ENCODE measurements at places on chromosomes 11 and 22. TPM values are rescaled to one million over a fixed set of nuclear protein-coding genes. Genes with fewer than 3 reads are reported as not detected.

MPEG1 gene
- total RNA-seq, result 45.6 TPM

MCHR1 gene
- total RNA-seq, result 0.21 TPM

MRGPRF gene
- total RNA-seq, result 12.8 TPM

GRCh38 chr11:77090373-77091111, 12.1 kb upstream of the OMP start:
- peaks cover 5% of the 10 kb centered on the region for H3K36me3 ChIP-seq
- H3K27ac ChIP-seq, result no peak overlapping the region
- H3K27me3 ChIP-seq, result no peaks in the 10 kb centered on the region
- no peak overlapping the region for H3K4me3 ChIP-seq
- no peak for DNase-seq

DNA sequence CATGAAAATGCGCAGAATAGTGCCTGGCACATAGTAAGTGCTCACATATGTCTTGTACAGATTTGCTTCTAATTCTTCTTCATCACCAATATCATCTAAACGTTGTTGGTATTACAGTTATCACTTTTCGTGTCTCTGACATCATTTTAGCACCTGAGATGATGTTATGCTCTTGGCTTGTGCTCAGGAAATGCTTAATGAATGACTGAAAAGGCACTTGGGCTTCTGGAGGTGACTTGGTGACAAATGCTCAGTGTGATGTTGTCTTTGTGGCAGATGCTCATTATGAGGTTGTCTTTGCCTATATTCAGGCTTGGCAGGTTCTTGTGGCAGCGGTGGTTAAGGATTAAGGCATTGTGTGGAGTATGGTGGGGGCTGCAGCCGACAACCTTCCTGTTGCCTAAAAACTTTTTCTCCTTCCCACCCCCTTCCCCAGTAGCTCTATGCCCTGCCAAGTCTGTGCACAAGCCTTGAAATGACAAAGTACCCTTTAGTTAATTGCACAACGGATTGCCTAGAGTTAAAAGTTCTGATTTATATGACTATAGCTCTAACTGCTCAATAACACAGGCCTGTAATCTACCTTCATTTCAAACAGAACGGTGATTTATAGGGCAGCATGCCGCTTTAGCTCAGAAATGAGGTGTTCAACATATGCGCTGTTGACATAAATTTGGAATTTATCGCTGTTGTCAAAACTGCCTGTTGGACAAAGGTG, 82.5 kb downstream of the ZBTB16 start:
- no peaks in the 10 kb centered on the region for H3K36me3 ChIP-seq
- H3K27me3 ChIP-seq, result no peaks in the 10 kb centered on the region
- DNase-seq, result no peak
- peaks cover 26% of the 10 kb centered on the region for H3K4me1 ChIP-seq

GRCh38 chr11:9895006-9895405, 231.1 kb downstream of the SWAP70 start:
- peaks cover 9% of the 10 kb centered on the region for H3K36me3 ChIP-seq
- DNase-seq, result no peak
- H3K27ac ChIP-seq, result no peak overlapping the region

- no peak overlapping the region for H3K4me3 ChIP-seq
- no peaks in the 10 kb centered on the region for H3K36me3 ChIP-seq
- DNase-seq, result no peak
- no peaks in the 10 kb centered on the region for H3K4me1 ChIP-seq
- no peaks in the 10 kb centered on the region for H3K27me3 ChIP-seq
- H3K27ac ChIP-seq, result no peak overlapping the region
Observed at GRCh38 chr11:92251980-92252379, 27.4 kb downstream of the FAT3 start.

GRCh38 chr11:120513436-120514315, 2.1 kb downstream of the GRIK4 start:
- no peaks in the 10 kb centered on the region for H3K4me1 ChIP-seq
- no peaks in the 10 kb centered on the region for H3K36me3 ChIP-seq
- peak; percentile 3 for DNase-seq
- no peaks in the 10 kb centered on the region for H3K27me3 ChIP-seq
- H3K4me3 ChIP-seq, result no peak overlapping the region

- H3K4me3 ChIP-seq, result no peak overlapping the region
- H3K27ac ChIP-seq, result peak overlapping the region; percentile 91
- no peaks in the 10 kb centered on the region for H3K27me3 ChIP-seq
- H3K4me1 ChIP-seq, result peaks cover 16% of the 10 kb centered on the region
- peak; percentile 34 for DNase-seq
Observed at GRCh38 chr11:47514825-47515647, 37.9 kb downstream of the CELF1 start.

- no peak overlapping the region for H3K4me3 ChIP-seq
- no peak for DNase-seq
- no peaks in the 10 kb centered on the region for H3K36me3 ChIP-seq
- no peak overlapping the region for H3K27ac ChIP-seq
- H3K27me3 ChIP-seq, result no peaks in the 10 kb centered on the region
Observed at GRCh38 chr22:22944268-22944985, 56.8 kb downstream of the IGLL5 start.

DNA sequence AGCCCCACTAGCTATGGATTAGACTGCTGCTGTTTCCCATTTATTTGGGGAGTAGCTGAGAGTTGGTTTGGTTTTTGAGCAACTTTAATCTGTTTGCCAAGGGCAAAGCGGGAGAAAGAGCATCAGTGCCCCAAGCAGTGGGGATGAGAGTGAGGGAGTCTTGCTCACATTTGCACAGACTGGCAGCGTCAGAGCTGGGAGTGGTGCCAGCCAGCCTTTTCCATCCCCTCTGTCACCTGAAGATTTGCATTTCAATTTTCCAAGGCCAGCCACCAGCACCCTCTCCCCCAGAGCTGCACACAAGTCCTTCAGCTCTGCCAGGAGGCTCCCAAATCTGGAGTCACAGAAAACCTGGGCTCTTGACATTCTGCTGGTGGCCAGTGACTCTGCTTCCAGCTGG, 21.0 kb upstream of the UVRAG start:
- H3K4me1 ChIP-seq, result no peaks in the 10 kb centered on the region
- H3K27ac ChIP-seq, result no peak overlapping the region
- no peaks in the 10 kb centered on the region for H3K36me3 ChIP-seq
- H3K4me3 ChIP-seq, result no peak overlapping the region
- DNase-seq, result no peak
- H3K27me3 ChIP-seq, result no peaks in the 10 kb centered on the region

DNA sequence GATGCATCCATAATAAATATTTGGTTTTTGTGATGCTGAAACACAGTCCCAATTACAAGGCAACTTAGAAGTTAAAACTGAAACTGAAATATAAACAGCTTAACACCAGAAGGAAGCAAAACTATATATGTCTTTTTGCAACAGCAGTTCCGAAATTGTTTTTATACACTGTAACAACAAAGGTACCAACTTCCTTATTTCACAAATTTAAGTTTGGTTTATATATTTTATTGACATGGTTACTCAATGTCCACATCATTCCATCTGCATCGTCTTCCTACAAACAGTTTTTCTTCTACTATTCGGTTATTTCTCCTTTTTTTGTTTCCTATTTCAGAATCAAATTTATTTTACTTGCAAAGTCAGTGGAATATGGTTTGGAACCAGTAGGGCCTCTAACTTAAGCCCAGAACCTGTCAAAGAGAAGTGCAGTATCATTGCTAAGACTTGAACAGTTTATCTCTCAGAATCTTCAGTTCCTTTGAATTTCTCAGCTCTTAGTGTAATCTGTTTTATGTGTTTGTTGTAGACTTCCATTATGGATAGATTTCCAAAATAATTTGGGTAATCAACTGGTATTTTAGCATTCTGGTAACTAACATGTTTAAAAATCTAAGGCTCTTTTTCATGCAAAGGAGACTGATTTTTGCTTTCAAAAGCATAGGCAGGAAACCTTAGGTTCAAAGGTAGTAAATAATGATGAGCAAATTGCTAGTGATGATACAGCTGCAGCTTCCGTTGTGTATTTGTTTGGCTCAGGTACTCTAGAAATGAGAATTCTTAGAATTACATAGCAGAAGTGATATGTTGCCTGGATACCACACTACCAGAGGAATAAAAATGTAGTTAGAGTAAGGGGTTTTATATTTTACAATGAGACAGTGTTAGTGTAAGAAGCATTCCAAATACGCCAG, 8.2 kb upstream of the HSPA8 start:
- H3K27ac ChIP-seq, result no peak overlapping the region
- no peak overlapping the region for H3K4me3 ChIP-seq

GRCh38 chr11:44357711-44358110, 47.8 kb upstream of the ALX4 start:
- no peaks in the 10 kb centered on the region for H3K36me3 ChIP-seq
- H3K27ac ChIP-seq, result no peak overlapping the region
- H3K27me3 ChIP-seq, result no peaks in the 10 kb centered on the region
- no peaks in the 10 kb centered on the region for H3K4me1 ChIP-seq
- no peak overlapping the region for H3K4me3 ChIP-seq

GRCh38 chr11:44133335-44133946, 38.0 kb downstream of the EXT2 start:
- no peaks in the 10 kb centered on the region for H3K4me1 ChIP-seq
- DNase-seq, result peak; percentile 40
- no peak overlapping the region for H3K4me3 ChIP-seq
- no peaks in the 10 kb centered on the region for H3K27me3 ChIP-seq
- peaks cover 19% of the 10 kb centered on the region for H3K36me3 ChIP-seq
- no peak overlapping the region for H3K27ac ChIP-seq

DNA sequence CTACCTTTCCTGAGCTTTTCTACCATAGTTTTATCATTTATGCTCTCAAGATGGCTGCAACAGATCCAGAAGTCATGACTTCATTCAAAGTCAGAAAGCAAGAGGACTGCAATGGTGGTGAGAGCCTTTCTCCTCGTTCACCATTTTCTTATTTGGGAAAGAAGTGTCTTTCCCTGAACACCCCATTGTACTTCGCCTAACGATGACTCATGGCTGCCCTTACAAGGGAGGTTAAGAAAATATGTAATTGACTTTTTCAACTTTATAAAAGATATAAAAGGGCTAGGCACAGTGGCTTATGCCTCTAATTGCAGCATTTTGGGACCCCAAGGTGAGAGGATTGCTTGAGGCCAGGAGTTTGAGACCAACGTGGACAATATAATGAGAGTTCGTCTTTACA, 541.7 kb downstream of the METTL15 start:
- no peak for DNase-seq
- H3K4me1 ChIP-seq, result no peaks in the 10 kb centered on the region
- H3K4me3 ChIP-seq, result no peak overlapping the region

GRCh38 chr11:18063862-18064434, 17.9 kb upstream of the TPH1 start:
- DNase-seq, result no peak
- H3K36me3 ChIP-seq, result no peaks in the 10 kb centered on the region
- no peak overlapping the region for H3K27ac ChIP-seq
- no peaks in the 10 kb centered on the region for H3K4me1 ChIP-seq
- no peak overlapping the region for H3K4me3 ChIP-seq

DNA sequence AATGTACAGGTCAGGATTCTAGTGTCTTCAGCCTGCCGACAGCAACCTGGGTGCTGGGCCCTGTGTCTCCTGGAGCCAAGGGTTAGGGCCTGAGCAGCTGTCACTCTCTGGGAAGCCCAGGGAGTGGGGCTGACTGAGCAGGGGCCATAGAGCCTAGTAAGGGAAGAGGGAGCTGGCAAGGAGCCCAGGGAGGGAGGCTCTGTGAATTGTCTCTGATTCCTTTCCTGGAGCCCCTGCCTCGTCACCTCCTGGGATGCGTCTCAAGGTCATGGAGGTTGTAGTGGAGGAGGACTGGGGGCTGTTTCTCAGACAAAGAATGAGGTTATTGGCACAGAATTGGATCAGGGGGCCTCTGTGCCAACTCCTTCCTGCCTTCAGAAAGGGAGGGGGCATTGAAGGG, 11.8 kb downstream of the SOX10 start:
- H3K27me3 ChIP-seq, result no peaks in the 10 kb centered on the region
- H3K4me3 ChIP-seq, result no peak overlapping the region
- no peak for DNase-seq
- no peaks in the 10 kb centered on the region for H3K4me1 ChIP-seq
- no peak overlapping the region for H3K27ac ChIP-seq

GRCh38 chr11:81993755-81994154, 739.9 kb downstream of the FAM181B start:
- no peaks in the 10 kb centered on the region for H3K36me3 ChIP-seq
- DNase-seq, result no peak
- no peak overlapping the region for H3K27ac ChIP-seq
- H3K4me3 ChIP-seq, result no peak overlapping the region
- no peaks in the 10 kb centered on the region for H3K27me3 ChIP-seq

DNA sequence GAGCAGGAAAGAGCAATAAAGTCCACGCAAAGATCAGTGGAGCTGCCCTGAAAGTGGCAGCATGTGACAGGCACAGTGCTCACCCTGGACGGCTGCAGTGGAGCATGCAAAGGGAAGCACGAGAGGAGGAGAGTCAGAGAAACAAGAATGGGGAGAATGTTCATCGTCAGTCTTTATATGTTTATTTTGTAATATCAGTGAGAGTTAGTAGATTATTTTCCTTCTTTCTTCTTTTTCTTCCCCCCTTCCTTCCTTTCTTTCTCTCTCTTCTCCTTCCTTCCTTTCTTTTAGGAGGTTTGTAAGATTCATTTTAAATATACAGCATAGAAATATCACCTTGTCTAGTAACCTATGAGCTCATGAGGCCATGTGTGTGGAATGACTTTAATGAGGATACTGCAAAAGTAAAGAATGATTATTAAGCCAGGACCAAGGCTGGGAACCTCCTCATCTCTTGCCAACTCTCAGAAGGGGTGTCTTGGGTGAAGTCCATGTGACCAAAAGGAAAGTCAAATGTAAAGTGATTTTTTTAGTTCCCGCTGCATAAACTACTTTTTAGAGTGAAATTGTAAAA, 321.1 kb downstream of the AASDHPPT start:
- no peak for DNase-seq
- H3K4me3 ChIP-seq, result no peak overlapping the region
- H3K36me3 ChIP-seq, result no peaks in the 10 kb centered on the region
- no peak overlapping the region for H3K27ac ChIP-seq
- H3K27me3 ChIP-seq, result no peaks in the 10 kb centered on the region
- no peaks in the 10 kb centered on the region for H3K4me1 ChIP-seq

DNA sequence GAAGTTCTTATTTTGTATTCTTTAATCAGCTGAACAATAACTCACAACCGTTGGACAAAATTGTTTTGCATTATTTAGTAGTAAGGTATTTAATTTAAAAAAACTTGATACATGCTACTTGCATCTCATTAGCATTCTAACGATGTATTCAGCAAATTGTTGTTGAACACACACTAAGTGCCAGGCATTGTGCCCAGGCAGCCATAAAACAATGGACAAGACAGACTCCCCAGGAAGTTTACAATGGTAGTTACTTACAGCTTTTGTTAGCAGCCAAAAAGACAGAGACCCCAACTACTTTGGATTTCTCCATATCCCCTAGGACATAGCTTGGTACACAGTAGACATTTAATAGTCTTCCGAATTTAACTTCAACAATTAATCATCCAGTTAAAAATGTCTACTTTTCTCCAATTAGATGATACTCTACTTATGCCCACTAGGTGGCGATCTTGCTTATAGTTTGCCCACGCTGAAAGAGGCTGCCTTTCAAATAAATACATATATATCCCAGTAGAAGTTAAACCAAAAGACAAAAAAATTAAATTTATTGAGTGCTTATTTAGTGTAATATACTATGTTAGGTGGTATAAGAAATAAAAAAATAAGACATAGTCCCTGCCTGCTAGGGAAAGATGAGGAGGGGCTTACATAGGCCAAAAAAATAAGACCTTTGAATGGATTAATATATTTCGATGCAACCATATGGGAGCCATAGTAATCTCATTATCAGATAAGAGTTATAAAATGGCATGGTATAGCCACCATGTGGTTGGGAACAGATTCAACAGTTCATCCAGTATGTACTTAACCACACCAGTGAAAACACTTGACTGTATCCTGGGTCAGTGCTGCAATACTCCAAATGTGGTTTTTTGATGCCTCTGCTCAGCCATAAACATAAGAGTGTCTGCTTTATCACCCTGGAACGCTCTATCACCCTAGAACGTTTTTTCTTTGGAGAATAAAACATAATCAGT, 2.0 kb upstream of the FJX1 start:
- no peak overlapping the region for H3K27ac ChIP-seq
- no peaks in the 10 kb centered on the region for H3K36me3 ChIP-seq
- no peaks in the 10 kb centered on the region for H3K4me1 ChIP-seq
- no peak overlapping the region for H3K4me3 ChIP-seq

Data from lung (tissue), 17 donors.